ENCODE measurements at places on chromosomes 1 and 21. TPM values are rescaled to one million over a fixed set of nuclear protein-coding genes. Genes with fewer than 3 reads are reported as not detected.

DNA sequence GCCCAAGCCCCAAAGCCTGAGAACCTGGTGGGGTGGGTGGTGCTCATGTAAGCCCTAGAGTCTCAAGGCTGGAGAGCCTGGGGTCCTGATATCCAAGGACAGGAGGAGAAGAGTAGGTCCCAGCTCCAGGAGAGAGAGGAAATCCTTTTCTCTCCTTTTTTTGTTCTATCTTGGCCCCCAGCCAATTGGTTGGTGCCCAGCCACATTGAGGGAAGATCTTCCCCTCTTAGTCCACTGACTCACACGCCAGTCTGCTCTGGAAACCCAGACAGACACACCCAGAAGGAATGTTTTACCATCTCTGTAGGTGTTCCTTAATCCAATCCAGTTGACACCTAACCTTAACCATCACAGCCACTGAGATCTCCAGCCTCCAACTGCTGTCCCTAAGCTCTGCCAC, 16.2 kb upstream of the LIN9 start:
- no peaks in the 10 kb centered on the region for H3K36me3 ChIP-seq
- DNase-seq: no peak
- H3K4me3 ChIP-seq: no peak overlapping the region
- no peaks in the 10 kb centered on the region for H3K4me1 ChIP-seq

TLR5 gene
- 3.4 TPM for total RNA-seq

- no peaks in the 10 kb centered on the region for H3K27me3 ChIP-seq
- H3K4me1 ChIP-seq: peaks cover 56% of the 10 kb centered on the region
- no peak overlapping the region for H3K4me3 ChIP-seq
- H3K27ac ChIP-seq: peak overlapping the region; percentile 98
- no peak for DNase-seq
Measured at GRCh38 chr1:234725177-234726132, 115.5 kb upstream of the IRF2BP2 start.

GRCh38 chr1:91553177-91553591, 52.5 kb downstream of the CDC7 start:
- no peaks in the 10 kb centered on the region for H3K36me3 ChIP-seq
- peak; percentile 49 for DNase-seq
- no peaks in the 10 kb centered on the region for H3K4me1 ChIP-seq
- H3K4me3 ChIP-seq: no peak overlapping the region
- no peak overlapping the region for H3K27ac ChIP-seq

GRCh38 chr21:32483293-32483595, 70.7 kb downstream of the EVA1C start:
- no peaks in the 10 kb centered on the region for H3K27me3 ChIP-seq
- no peak overlapping the region for H3K27ac ChIP-seq
- H3K4me1 ChIP-seq: no peaks in the 10 kb centered on the region
- H3K36me3 ChIP-seq: no peaks in the 10 kb centered on the region
- no peak for DNase-seq

PLCH2 gene
- total RNA-seq: 3.4 TPM

MIXL1 gene
- not detected for total RNA-seq

- DNase-seq: no peak
- no peaks in the 10 kb centered on the region for H3K27me3 ChIP-seq
- no peak overlapping the region for H3K4me3 ChIP-seq
- peak overlapping the region; percentile 31 for H3K27ac ChIP-seq
- no peaks in the 10 kb centered on the region for H3K36me3 ChIP-seq
- H3K4me1 ChIP-seq: no peaks in the 10 kb centered on the region
Measured at GRCh38 chr1:30675761-30676160, 47.6 kb downstream of the MATN1 start.

DNA sequence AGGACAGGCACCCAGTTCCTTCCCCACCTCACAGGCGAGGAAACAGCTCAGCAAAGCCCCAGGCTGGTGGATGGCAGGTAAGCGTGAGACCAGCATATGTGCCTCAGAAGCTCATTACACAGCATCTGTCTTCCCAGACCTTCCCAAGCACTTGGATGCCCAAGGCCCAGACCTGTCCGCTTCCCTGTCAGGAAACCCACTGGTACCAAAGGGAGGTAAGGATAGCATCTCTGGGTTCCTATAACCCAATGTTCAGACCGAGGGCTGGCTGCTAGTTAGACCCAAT, 3.3 kb downstream of the POFUT2 start:
- DNase-seq: no peak
- H3K4me1 ChIP-seq: peaks cover 4% of the 10 kb centered on the region
- peaks cover 13% of the 10 kb centered on the region for H3K36me3 ChIP-seq
- H3K4me3 ChIP-seq: no peak overlapping the region
- no peaks in the 10 kb centered on the region for H3K27me3 ChIP-seq

DNA sequence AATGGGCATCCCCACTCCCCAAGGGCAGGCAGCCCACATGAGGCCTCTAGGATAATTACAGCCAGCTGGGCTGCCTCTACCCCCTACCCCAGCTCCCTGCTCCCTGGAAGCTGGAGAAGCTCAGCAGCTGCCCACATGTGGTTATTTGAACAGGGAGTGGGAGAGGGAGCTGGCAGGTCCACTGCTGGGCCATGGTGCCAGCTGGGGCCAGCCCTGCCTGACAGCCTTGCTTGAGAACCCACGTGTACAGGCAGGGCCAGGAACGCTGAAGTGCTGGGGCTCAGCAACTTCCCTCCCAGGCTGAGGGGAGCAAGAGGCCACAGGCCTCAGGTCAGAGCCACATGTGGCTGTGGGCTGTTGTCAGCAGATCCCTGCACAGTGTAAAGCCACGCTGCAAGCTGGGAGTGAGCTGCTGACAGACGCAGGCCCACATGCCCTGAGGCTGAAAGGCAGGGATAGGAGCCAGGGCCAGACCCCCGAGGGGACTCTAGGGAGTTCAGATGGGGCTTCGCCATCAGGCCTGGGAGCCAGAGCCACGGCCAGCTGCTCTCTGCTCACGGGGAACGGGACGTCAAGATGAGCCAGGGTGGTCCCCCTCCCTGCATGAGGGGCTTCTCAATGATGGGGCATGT, 129.0 kb downstream of the SYF2 start:
- no peak overlapping the region for H3K27ac ChIP-seq
- H3K4me1 ChIP-seq: no peaks in the 10 kb centered on the region
- no peak overlapping the region for H3K4me3 ChIP-seq
- no peaks in the 10 kb centered on the region for H3K36me3 ChIP-seq
- DNase-seq: no peak

- H3K4me1 ChIP-seq: no peaks in the 10 kb centered on the region
- no peak overlapping the region for H3K27ac ChIP-seq
- no peak for DNase-seq
- no peak overlapping the region for H3K4me3 ChIP-seq
- no peaks in the 10 kb centered on the region for H3K27me3 ChIP-seq
Measured at GRCh38 chr1:14842891-14843290, 244.4 kb downstream of the KAZN start.

RAB25 gene
- 30.6 TPM for total RNA-seq

DNA sequence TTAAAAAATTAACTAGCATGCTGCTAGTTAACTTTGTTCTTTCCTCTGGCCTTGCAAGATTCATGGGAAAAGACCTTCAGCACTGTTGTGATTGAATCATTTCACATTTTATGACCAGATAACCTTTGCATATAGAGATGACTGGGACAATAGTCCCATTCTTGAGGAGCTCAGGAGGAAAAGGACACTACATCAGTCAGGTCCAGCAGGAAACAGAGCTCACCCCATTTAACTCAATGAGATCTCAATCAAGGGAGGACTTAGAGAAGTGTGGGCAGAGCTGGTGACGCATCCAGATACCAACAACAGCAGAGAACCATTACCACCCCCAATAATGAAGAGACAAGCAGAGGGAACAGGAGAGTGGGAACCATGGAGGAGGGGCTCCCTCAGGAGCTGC, 109.4 kb upstream of the GUCA2B start:
- H3K27ac ChIP-seq: no peak overlapping the region
- no peaks in the 10 kb centered on the region for H3K36me3 ChIP-seq
- H3K4me1 ChIP-seq: peaks cover 11% of the 10 kb centered on the region

GRCh38 chr21:46119637-46120271, 21.8 kb downstream of the COL6A2 start:
- DNase-seq: peak; percentile 45
- H3K27me3 ChIP-seq: no peaks in the 10 kb centered on the region
- no peaks in the 10 kb centered on the region for H3K36me3 ChIP-seq

DNA sequence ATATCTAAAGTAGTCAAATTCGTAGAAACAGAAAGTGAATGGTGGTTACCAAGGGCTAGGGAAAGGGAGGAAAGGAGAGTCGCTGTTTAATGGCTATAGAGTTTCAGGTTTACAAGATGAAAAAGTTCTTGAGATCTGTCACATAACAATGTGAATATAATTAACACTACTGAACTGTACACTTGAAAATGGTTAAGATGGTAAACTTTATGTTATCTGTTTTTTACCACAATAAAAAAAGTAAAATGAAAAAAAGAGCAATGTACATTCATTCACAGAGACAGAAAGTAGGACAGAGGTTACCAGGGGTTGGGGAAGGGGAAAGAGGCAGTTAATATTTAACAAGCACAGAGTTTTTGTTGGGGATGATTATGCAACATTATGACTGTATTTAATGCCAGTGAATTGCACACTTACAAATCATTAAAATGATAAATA, 53.3 kb upstream of the SEC16B start:
- DNase-seq: no peak
- no peak overlapping the region for H3K27ac ChIP-seq
- no peak overlapping the region for H3K4me3 ChIP-seq
- H3K36me3 ChIP-seq: no peaks in the 10 kb centered on the region
- H3K4me1 ChIP-seq: peaks cover 7% of the 10 kb centered on the region

DNA sequence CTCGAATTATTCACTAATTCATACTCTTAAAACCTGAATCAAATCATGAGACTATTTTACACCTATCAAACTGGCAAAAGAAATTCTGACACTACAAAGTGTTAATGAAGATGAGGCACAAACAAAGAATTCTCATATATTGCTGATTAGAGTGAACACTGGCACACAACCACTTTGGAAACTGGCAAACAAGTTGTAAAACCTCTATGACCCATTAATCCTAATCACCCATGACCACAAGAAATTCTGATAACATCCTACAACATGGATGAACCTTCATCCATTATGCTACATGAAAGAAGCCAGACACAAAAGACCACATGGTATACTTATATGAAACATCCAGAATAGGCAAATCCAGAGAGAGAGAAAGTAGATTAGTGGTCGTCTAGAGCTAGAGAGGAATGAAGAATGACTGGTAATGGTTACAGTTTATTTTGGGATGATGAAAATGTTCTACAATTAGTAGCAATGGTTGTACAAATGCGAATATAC, 8.5 kb downstream of the GPBP1L1 start:
- peaks cover 48% of the 10 kb centered on the region for H3K4me1 ChIP-seq
- H3K36me3 ChIP-seq: no peaks in the 10 kb centered on the region
- H3K4me3 ChIP-seq: no peak overlapping the region

GRCh38 chr21:45990049-45990711, 8.6 kb downstream of the COL6A1 start:
- H3K4me3 ChIP-seq: no peak overlapping the region
- no peaks in the 10 kb centered on the region for H3K36me3 ChIP-seq
- no peak for DNase-seq
- H3K27me3 ChIP-seq: no peaks in the 10 kb centered on the region
- H3K27ac ChIP-seq: no peak overlapping the region

GRCh38 chr1:43526002-43526401, 4.7 kb upstream of the PTPRF start:
- H3K27me3 ChIP-seq: no peaks in the 10 kb centered on the region
- H3K36me3 ChIP-seq: no peaks in the 10 kb centered on the region
- H3K4me1 ChIP-seq: peaks cover 9% of the 10 kb centered on the region

DDAH1 gene
- total RNA-seq: 24.0 TPM

GRCh38 chr21:41877901-41878830, 978 bp downstream of the PRDM15 start:
- no peaks in the 10 kb centered on the region for H3K36me3 ChIP-seq
- H3K27me3 ChIP-seq: no peaks in the 10 kb centered on the region
- peak overlapping the region; percentile 59 for H3K27ac ChIP-seq
- DNase-seq: peak; percentile 78

APCS gene
- 7.1 TPM for total RNA-seq

GRCh38 chr1:67937651-67938050, 104.4 kb upstream of the GNG12 start:
- H3K27me3 ChIP-seq: no peaks in the 10 kb centered on the region
- no peaks in the 10 kb centered on the region for H3K4me1 ChIP-seq
- H3K36me3 ChIP-seq: no peaks in the 10 kb centered on the region
- H3K4me3 ChIP-seq: no peak overlapping the region
- no peak for DNase-seq
- H3K27ac ChIP-seq: no peak overlapping the region

PGLYRP4 gene
- 0.37 TPM for total RNA-seq

HPCA gene
- 0.49 TPM for total RNA-seq

GRCh38 chr1:151620286-151620685, 8.4 kb downstream of the SNX27 start:
- H3K36me3 ChIP-seq: no peaks in the 10 kb centered on the region
- no peak overlapping the region for H3K27ac ChIP-seq
- H3K4me1 ChIP-seq: peaks cover 45% of the 10 kb centered on the region
- no peak overlapping the region for H3K4me3 ChIP-seq

PTPRU gene
- total RNA-seq: 17.9 TPM

DNA sequence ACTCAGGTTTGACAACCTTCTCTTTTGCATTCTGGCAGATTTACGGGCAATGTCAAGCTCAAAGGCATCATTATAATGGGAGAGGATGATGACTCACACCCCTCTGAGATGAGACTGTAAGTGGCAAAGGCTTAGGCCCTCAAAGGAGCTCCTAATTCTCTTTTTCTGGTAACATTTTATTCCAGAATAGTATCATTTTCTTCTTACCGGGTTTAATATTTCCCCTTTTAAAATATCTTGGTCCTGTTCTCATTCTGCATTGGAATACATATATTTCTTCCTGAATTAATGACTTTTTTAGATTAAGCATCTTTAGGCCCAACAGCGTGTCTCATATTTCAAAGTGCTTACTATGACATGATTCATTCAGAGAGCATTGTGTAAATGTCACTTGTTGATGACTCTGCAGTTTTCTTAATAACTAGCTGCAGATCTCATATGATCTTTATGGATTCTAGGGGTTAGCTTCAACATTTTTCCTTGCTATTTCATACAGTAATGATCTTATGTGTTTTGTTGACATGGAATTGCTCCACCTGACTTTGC, 1.7 kb downstream of the PITHD1 start:
- DNase-seq: no peak
- H3K36me3 ChIP-seq: no peaks in the 10 kb centered on the region
- H3K4me1 ChIP-seq: peaks cover 9% of the 10 kb centered on the region
- no peak overlapping the region for H3K27ac ChIP-seq

- no peak overlapping the region for H3K4me3 ChIP-seq
- no peak for DNase-seq
- no peak overlapping the region for H3K27ac ChIP-seq
- H3K36me3 ChIP-seq: no peaks in the 10 kb centered on the region
- no peaks in the 10 kb centered on the region for H3K27me3 ChIP-seq
Measured at GRCh38 chr1:208264469-208265121, 20.4 kb upstream of the PLXNA2 start.

GRCh38 chr1:225709101-225709500, 56.2 kb upstream of the ENAH start:
- H3K27ac ChIP-seq: no peak overlapping the region
- H3K27me3 ChIP-seq: no peaks in the 10 kb centered on the region
- DNase-seq: no peak
- no peaks in the 10 kb centered on the region for H3K36me3 ChIP-seq
- H3K4me3 ChIP-seq: no peak overlapping the region
- H3K4me1 ChIP-seq: no peaks in the 10 kb centered on the region

- H3K36me3 ChIP-seq: no peaks in the 10 kb centered on the region
- no peaks in the 10 kb centered on the region for H3K27me3 ChIP-seq
- H3K4me1 ChIP-seq: no peaks in the 10 kb centered on the region
- no peak overlapping the region for H3K4me3 ChIP-seq
- no peak for DNase-seq
Measured at GRCh38 chr1:29520571-29521437, 284.5 kb downstream of the PTPRU start.

GRCh38 chr1:159830722-159831121, 4.0 kb downstream of the SLAMF8 start:
- no peaks in the 10 kb centered on the region for H3K36me3 ChIP-seq
- H3K27ac ChIP-seq: no peak overlapping the region
- H3K27me3 ChIP-seq: no peaks in the 10 kb centered on the region

Measured in pancreas (tissue), 10 donors.